ENCODE measurements at places on chromosomes 3 and 15. TPM values are rescaled to one million over a fixed set of nuclear protein-coding genes. Genes with fewer than 3 reads are reported as not detected.

Gene CPB1
- total RNA-seq: not detected

Gene THSD4
- 6.2 TPM for total RNA-seq

Gene NEK10
- total RNA-seq: 1.1 TPM

Gene SLC22A13
- 0.07 TPM for total RNA-seq

Gene CCR8
- not detected for total RNA-seq

- no peak for DNase-seq
- H3K27ac ChIP-seq: no peak overlapping the region
- H3K4me3 ChIP-seq: no peak overlapping the region
These were observed 4.7 kb downstream of the CSNK1G1 start for GRCh38 chr15:64351265-64351664.

DNA sequence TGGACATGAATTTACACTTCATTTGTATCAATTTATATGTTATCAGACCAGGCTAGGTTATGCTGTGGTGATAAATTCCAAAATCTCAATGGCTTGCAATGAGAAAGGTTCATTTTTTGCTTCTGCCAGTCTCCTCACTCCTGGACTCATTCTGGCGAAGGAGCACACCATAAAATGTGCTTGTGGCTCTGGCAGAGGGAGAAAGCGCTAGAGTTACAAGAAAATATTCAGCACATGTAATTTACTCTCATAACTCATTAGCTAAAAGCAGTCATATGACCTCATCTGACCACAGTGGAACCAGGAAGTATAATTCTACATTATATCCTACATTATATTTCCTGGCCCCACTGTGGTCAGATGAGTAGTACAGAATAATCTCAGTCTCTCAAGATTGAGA, 193.8 kb downstream of the BCHE start:
- DNase-seq: no peak
- H3K27me3 ChIP-seq: no peaks in the 10 kb centered on the region
- no peak overlapping the region for H3K4me3 ChIP-seq
- H3K4me1 ChIP-seq: no peaks in the 10 kb centered on the region

GRCh38 chr15:101043911-101044624, 124.9 kb downstream of the LRRK1 start:
- H3K4me1 ChIP-seq: no peaks in the 10 kb centered on the region
- no peaks in the 10 kb centered on the region for H3K36me3 ChIP-seq
- no peaks in the 10 kb centered on the region for H3K27me3 ChIP-seq
- H3K4me3 ChIP-seq: no peak overlapping the region
- no peak overlapping the region for H3K27ac ChIP-seq

All from cardiac muscle cell (in vitro differentiated cells and primary cell).